Testis (tissue), 5 donors: ENCODE measurements at places on chromosomes 1 and 21.

DNA sequence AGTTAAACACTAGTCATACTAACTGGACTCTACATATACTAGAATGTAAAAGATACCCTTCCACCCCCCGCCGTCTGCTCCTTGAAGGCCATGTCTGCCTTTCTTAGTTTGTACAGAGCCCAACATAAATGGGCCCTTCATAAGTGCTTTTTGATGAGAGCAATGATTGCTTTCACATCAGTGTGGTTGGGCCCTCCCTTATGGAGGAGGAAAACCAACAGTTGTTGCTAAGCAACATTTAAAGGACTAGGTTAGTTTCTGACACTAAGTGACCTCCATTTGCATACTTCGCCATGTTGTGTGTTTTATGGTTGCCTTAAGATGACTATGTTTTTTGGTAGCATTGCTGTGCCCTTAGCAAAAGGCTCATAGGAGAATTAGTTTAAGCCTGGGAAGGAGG lies 182.0 kb upstream of the SGIP1 start:
- no peak for DNase-seq

DNA sequence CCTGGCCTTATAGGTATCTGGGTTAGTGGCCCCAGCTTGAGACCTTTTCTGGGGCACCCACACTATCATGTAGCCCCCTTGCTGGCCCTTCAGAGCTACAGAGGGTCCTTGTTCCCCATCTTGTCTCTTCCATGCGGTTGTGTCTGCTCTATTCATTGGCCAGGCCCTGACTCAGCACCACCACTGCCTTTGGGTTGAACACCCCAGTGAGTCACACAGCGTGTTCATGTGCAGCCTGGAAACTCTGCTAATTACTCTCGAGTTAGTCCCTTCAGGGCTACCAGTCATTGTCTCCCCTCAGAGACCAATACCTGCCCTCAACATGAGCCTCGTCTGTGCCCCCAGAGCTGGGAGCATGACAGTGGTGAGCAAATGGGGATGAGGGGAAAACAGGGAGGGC lies 28.2 kb upstream of the IKBKE start:
- no peak for DNase-seq

DNA sequence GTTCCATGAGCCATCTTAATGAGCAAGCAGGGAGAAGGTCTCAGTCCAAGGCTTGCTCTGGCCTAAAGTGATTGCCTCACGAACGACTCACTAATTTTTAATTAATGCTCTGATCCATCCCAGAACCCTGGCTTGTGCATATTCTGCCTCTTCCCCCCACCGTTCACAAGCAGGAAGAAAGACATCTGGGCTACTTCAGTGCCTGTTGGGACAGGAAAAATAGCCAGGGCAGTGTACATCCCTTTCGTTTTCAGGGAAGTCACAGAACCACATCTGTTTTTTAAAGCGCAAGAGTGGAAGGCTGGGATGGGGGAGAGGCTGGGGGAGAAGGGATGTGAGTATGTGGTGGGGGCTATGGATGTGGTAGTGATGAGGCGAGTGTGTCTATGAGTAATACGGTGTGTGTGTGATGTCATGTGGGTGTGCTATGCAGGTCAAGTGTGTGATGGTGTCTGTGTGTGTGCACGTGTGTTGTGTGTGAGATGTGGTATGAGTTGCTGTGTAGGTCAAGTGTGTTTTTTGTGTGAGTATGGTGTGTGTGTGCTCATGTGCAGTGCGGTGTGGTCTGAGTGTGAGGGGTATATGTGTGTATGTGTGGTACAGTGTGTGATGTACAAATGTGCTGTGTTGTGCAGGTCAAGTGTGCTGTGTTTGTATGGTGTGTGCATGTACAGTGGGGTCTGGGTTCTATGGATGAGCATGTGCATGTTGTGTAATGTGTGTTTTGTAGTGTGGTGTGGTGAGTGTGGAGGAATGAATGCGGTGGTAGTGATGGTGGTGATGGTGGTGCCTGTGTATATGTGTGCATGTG lies 64.9 kb upstream of the SYT6 start:
- no peak for DNase-seq

GRCh38 chr1:115874904-115875303 lies 34.0 kb upstream of the NHLH2 start:
- no peak for DNase-seq

- no peak for DNase-seq
Measured at GRCh38 chr1:193210996-193211395, 24.6 kb upstream of the B3GALT2 start.

DNA sequence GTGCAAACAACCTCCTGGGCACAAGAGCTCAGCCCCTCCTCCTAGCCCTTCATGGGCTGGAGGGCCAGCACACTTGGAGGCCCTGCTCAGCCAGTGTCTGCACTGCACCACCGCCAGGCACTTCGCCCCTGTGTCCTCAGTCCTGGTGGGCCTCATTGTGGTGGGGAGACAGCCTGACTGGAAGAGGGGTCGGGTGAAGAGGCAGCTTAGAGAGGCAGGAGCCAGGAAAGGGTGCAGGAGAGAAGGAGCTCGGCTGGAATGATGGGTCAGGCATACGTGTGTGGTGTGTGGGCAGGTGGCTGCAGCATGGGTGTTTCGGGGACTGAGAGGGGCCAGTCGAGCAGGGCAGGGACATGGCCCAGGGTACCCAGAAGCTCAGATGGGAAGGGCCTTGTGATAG lies 4.1 kb downstream of the WNT3A start:
- no peak for DNase-seq

GRCh38 chr1:156551066-156551643 lies 21.2 kb downstream of the IQGAP3 start:
- no peak for DNase-seq

GRCh38 chr1:211198111-211198510 lies 61.1 kb upstream of the RCOR3 start:
- DNase-seq = no peak

- DNase-seq = peak; percentile 21
Measured at GRCh38 chr1:233172201-233172600, 123.3 kb downstream of the PCNX2 start.

GRCh38 chr1:183237046-183237445 lies 51.0 kb downstream of the LAMC2 start:
- no peak for DNase-seq

DNA sequence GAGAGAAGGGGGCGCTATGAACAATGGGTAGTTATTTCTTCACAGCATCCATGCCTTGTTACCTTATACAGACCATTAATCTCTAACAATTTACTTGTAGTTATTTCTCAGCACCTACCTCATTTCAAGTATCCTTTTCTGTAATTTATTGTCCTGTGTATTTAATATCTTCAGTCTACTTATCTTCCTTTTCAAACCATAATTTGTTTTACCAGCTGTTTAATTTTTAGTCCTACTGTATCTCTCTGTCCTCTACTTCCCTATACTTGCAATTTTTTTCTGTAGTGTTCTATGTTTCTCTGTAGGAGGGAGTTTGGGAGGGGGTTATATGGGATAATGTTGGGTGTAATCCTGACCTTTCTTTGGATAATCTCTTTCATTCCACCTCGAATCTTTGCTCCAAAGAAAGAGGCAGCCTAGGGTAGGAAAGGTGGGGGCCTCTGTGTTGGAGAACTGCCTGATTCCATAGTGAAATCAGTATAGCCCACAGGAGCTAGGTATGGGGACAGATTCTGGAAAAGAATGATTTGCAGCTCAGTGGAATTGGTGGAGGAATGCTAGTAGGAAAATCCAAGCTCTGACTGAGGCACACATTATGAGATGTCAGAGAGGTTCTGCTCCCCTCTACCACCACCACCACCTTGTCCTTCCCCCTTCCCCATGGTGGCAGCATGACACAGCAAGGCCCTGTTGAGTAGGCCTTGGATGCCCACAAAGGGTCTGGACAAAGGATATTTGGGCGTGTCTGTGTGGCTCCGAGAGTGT lies 642 bp downstream of the MLLT11 start:
- no peak for DNase-seq

DNA sequence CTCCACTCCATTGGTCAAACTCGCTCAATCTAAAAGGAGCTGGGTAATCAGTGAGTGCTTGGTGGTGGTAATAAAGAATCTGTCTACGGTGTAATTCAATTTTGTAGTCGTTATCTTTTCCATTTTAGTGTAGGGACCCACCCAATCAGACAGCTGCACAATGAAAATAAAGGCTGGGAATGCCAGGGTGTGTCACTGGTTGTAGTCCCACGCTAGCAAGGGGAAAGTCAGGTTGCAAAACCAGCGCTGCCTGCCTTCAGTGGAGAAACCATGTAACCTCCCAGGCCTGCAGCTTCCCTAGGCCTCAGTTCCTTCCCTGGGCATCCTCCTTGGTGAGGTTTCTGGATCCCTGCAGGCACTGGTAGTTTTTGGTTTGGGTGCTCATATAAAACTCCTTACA lies 49.4 kb upstream of the PPP2R5A start:
- no peak for DNase-seq

- DNase-seq = no peak
Measured at GRCh38 chr1:1427106-1427819, 6.2 kb upstream of the ANKRD65 start.

GRCh38 chr1:166839600-166840308 lies 479 bp downstream of the POGK start:
- peak; percentile 58 for DNase-seq

- no peak for DNase-seq
Measured at GRCh38 chr1:115955228-115955627, 21.1 kb upstream of the SLC22A15 start.
